Peyer's patch (tissue), 4 donors: ENCODE measurements at places on chromosomes 6 and 20. TPM values are rescaled to one million over a fixed set of nuclear protein-coding genes. Genes with fewer than 3 reads are reported as not detected.

The APOM gene
- 34.9 TPM for total RNA-seq

The SSTR4 gene
- not detected for total RNA-seq

The FNDC11 gene
- not detected for total RNA-seq

The LZTS3 gene
- total RNA-seq, result 38.4 TPM

The GABRR1 gene
- not detected for total RNA-seq

The HLA-DQA1 gene
- 1.5 TPM for total RNA-seq

The ANGPT4 gene
- total RNA-seq, result not detected

The ADGRG6 gene
- total RNA-seq, result 35.0 TPM

The CBLN4 gene
- not detected for total RNA-seq

The SLC17A2 gene
- not detected for total RNA-seq

The TINAG gene
- 95.8 TPM for total RNA-seq

The PSORS1C1 gene
- total RNA-seq, result 22.0 TPM

The MLIP gene
- 8.8 TPM for total RNA-seq

The SFTA2 gene
- total RNA-seq, result not detected

The SNPH gene
- total RNA-seq, result 1.3 TPM

The MUCL3 gene
- not detected for total RNA-seq

The HAO1 gene
- total RNA-seq, result not detected

The CRIP3 gene
- not detected for total RNA-seq

The LRRN4 gene
- not detected for total RNA-seq

The RUNX2 gene
- 7.6 TPM for total RNA-seq

The OPN5 gene
- not detected for total RNA-seq

The SUMO4 gene
- 8.2 TPM for total RNA-seq

The CST2 gene
- not detected for total RNA-seq

The DACT2 gene
- 2.5 TPM for total RNA-seq

The GSTA3 gene
- total RNA-seq, result not detected

The GJA1 gene
- total RNA-seq, result 4.6 TPM

The HLA-F gene
- total RNA-seq, result 213 TPM

The PPP1R16B gene
- total RNA-seq, result 7.8 TPM

The CDH26 gene
- 0.88 TPM for total RNA-seq

The SLC35D3 gene
- 0.47 TPM for total RNA-seq
